ENCODE measurements at places on chromosomes 13 and 19.

DNA sequence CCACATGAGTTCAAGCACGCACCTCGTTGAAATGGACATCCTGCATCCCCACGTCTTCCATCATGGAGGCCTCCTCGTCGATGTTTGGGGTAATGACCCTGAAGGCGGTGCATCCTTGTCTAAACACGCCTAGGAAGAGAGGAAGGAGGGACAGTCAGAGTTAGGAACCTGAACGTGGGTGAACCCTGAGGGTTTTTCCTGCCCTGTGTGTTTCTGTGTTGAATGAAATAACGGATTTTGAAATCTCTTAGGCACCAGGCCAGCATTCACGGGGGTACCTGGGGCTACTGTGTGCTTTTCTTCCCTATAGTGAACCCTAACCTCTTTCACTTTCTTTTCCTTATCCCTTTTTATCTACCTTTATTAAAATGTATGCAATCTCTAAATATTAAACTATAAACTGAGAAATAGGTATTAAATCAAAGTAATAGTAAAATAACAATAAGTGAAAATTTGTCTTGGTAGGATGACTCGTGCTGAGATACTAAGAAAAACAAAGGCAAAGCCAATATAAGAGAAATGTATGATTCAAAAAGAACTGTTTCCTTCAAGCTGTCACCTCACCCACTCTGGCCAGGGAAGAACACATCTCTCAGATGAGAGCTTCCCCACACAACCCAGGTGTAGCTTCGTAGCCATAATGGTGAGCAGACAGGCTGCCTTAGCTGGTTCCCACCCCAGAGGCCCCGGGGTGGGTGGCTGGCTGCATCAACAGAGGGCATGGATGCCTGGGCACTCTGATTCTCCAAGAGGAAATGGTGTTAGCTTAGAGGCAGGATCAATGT lies 72.1 kb upstream of the SLC15A1 start:
- no peaks in the 10 kb centered on the region for H3K27me3 ChIP-seq
- H3K36me3 ChIP-seq: peaks cover 49% of the 10 kb centered on the region
- no peak overlapping the region for H3K27ac ChIP-seq
- DNase-seq: no peak
- no peak overlapping the region for H3K4me3 ChIP-seq

GRCh38 chr13:94384231-94384905 lies 95.1 kb downstream of the DCT start:
- H3K36me3 ChIP-seq: no peaks in the 10 kb centered on the region
- H3K4me3 ChIP-seq: no peak overlapping the region
- no peak for DNase-seq
- H3K27me3 ChIP-seq: peaks cover 4% of the 10 kb centered on the region

DNA sequence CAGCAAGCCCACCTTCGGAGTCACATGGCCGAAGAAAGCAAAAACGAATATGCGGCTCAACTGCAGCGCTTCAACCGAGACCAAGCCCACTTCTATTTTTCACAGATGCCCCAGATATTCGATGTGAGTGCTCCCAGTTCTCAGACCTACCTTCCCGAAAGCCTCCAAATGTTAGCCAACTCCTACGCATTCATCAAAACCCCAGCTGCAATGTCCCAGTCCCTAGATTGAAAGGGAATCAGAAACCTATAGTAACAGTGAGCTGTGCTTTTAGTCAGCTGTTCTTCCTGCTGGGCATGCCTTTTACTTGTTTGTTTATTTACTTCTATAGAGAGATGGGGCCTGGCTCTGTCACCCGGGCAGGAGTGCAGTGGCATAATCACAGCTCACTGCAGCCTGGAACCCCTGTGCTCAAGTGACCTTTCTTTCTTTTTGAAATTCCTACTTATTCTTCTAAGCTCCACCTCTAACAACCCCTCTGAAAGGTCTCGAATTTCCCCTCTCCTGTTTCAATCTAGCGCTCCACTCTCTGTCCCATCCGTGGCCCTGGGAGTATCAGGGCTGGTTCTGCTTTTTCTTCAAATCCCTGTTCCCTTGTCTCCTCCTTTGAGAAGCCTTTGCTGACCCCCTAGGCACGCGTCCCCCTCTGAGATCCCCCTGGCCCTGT lies 4.4 kb downstream of the TRIP10 start:
- H3K27me3 ChIP-seq: no peaks in the 10 kb centered on the region
- no peak for DNase-seq
- no peak overlapping the region for H3K4me3 ChIP-seq
- peaks cover 16% of the 10 kb centered on the region for H3K4me1 ChIP-seq

DNA sequence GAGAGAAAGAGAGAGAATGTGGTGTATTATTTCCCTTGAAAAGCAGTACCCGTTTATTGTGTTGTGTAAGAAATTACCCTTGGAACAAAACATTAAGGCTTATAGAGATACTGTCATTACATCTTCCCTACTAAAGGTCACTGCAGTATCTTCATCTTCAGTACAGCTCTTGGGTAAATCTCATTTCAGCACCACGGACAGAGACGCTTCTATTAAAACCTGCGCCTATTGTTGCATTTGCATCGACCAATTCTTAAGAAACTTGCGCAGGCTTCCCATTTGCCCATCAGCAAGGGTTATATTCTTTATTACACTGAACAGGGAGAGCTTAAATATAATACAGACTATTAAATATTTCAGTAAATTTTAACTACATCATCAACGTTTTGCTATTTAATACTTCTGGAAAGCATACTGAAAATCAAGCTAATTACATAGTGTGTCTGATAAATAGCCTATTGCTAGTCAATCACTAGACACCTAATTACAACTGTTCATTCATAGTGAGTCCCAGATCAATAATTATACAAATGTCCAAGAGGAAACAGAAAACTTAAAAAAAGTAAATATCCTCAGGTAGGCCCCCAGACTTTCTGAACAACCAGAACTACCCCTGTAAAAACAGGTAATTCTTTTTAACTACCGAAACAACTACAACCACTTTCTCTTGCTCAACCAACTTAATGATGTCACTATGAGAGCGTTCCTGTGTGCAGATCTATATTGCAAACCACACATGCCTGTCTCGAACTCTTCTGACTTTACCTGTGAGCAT lies 350.6 kb downstream of the LIG4 start:
- H3K27ac ChIP-seq: no peak overlapping the region
- peak; percentile 61 for DNase-seq
- H3K4me1 ChIP-seq: no peaks in the 10 kb centered on the region
- no peaks in the 10 kb centered on the region for H3K36me3 ChIP-seq
- no peak overlapping the region for H3K4me3 ChIP-seq
- peaks cover 32% of the 10 kb centered on the region for H3K27me3 ChIP-seq

Data from activated CD4-positive, alpha-beta T cell treated with anti-CD3 and anti-CD28 coated beads, Interleukin-2, amount 10 ng/mL, durations not matched to agents 24 days and 14 days (primary cell).